ENCODE measurements at places on chromosomes 12 and 14. TPM values are rescaled to one million over a fixed set of nuclear protein-coding genes. Genes with fewer than 3 reads are reported as not detected.

GRCh38 chr14:69044965-69045555 lies 66.0 kb upstream of the ACTN1 start:
- H3K4me3 ChIP-seq = no peak overlapping the region
- no peaks in the 10 kb centered on the region for H3K36me3 ChIP-seq
- peaks cover 34% of the 10 kb centered on the region for H3K4me1 ChIP-seq
- H3K27ac ChIP-seq = no peak overlapping the region

AQP6 gene
- total RNA-seq = 0.17 TPM

DNA sequence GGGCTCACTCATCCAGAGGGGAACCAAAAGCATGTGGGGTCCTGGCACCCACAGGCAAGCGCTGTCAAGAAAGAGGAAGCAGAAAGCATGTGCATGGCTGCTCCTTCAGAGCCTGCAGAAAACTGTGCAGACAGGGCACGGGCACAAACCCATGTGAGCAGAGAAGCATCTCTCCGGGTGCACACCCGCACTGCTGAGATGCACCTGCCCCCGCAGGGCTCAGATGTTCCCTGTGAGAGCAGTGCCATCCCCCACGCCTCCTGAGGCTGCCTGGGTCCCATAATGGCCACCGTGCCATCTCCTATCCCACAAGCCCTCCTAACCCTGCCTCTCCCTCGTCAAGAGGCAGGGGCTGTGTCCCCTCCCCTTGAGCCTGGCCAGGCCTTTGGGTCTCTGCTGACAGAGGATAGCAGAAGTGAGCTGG lies 32.3 kb upstream of the INF2 start:
- DNase-seq = no peak
- H3K4me1 ChIP-seq = no peaks in the 10 kb centered on the region
- H3K4me3 ChIP-seq = no peak overlapping the region
- peaks cover 5% of the 10 kb centered on the region for H3K27me3 ChIP-seq
- no peaks in the 10 kb centered on the region for H3K36me3 ChIP-seq
- H3K27ac ChIP-seq = no peak overlapping the region

DNA sequence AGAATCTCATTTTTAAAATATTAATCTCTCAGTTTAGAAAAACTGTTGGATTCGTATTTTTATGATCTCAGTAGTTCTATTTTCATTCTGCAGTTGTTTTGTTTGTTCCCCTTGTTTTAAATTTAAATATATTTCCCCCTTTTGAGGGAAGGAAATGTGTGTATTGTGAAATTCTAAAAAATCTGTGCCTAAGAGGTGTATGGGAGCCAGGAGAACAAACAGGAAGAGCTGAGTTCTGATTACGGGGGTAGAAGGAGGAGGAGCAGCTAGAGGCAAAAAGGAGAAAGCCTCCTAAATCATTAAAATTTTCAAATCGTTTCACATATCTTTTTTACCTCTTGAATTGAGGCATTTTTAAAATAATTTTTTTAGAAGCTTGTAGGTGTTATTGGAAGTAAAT lies 2.3 kb downstream of the RDH12 start:
- no peaks in the 10 kb centered on the region for H3K36me3 ChIP-seq
- H3K27me3 ChIP-seq = no peaks in the 10 kb centered on the region
- H3K27ac ChIP-seq = no peak overlapping the region

GRCh38 chr14:77926942-77927341 lies 127.0 kb downstream of the ADCK1 start:
- no peaks in the 10 kb centered on the region for H3K4me1 ChIP-seq
- H3K4me3 ChIP-seq = no peak overlapping the region
- H3K27ac ChIP-seq = no peak overlapping the region
- H3K27me3 ChIP-seq = no peaks in the 10 kb centered on the region
- H3K36me3 ChIP-seq = no peaks in the 10 kb centered on the region

MARK3 gene
- total RNA-seq = 93.7 TPM

Data from fibroblast of lung (primary cell).